Stimulated activated CD8-positive, alpha-beta memory T cell treated with anti-CD3 and anti-CD28 coated beads, Interleukin-2, amount 100 ng/mL, for 1 hour (primary cell): ENCODE measurements at places on chromosomes 7 and 10.

GRCh38 chr7:41294556-41295454, 408.1 kb downstream of the INHBA start:
- no peak for DNase-seq

GRCh38 chr7:92698237-92698841, 108.1 kb upstream of the FAM133B start:
- no peak for DNase-seq

- no peak for DNase-seq
These were observed 370.0 kb upstream of the GHITM start for GRCh38 chr10:83769281-83769820.

- DNase-seq: no peak
These were observed 7.3 kb downstream of the SFRP5 start for GRCh38 chr10:97764519-97764931.

DNA sequence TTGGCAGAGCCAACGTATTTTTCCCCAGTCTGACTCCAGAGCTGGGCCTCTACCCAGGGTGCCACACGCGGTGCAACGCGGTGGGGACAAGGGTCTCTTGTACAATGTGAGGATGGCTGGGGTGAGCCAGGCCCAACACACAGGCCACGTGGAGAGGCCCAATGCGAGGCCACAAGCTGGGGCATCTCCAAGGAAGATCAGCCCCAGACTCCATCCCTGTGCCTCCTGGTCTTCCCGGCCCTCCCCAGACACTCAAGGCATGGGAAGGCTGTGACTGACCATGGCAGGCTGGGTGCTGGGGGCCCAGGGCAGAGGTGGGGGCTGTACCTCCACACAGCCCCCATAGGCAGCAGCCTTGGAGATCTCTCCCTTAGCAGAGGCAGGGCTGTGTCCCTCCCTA, 135.3 kb upstream of the FAM20C start:
- no peak for DNase-seq

GRCh38 chr7:55060636-55061022, 41.8 kb downstream of the EGFR start:
- no peak for DNase-seq

DNA sequence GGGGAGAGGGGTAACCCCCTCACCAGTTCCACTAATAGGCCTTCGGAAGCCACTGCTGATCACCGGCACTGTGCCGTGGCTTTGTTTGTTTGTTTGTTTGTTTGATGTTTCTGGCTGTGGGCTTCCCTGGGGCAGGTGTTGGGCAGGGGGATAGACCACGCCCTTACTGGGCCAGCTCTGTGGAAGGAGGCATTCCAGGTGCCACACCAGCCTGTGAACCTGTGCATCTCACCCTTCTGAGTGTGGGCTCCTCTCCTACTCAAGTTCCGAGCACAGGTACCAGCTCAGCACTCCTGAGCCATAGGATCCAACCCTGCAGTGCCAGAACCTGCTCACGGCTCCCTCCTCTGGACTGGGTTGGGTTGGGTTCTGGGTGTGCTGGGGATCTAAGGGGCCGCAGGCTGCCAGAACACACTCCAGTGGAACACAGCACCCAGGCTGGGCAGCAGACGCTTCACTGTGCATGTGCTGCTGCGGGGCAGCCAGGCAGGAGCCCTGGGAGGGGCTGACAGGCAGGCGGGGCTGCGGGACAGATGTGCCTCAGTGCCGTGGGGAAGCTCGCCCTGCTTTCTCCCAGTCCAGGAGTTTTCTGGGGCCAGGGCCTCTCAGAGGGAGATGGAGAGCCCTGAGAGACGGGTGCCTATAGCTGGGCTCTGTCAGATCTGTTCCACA, 1053.9 kb downstream of the CNTNAP2 start:
- no peak for DNase-seq

DNA sequence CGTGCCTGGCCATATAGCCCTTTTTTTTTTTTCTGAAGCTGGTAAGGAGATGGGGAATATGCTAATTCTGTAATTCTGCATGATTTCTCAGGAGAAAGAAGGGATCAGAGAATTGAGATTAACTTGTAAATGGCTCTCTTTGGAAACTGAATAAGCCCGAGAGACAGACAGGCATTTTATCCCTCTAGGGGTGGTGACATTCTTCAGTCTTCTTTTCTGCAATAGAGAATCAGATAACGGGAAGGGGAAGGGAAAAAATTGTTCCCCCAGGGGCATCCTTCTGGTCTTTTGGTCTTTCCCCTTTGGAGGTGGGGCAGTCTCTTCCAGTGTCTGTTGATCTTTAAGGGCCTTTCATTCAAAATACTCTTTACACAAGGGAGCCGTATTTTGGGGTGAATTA, 34.2 kb downstream of the HK1 start:
- no peak for DNase-seq

GRCh38 chr10:24223341-24223740, 14.4 kb downstream of the KIAA1217 start:
- DNase-seq: no peak

GRCh38 chr7:20991544-20991943, 204.9 kb upstream of the SP8 start:
- no peak for DNase-seq

DNA sequence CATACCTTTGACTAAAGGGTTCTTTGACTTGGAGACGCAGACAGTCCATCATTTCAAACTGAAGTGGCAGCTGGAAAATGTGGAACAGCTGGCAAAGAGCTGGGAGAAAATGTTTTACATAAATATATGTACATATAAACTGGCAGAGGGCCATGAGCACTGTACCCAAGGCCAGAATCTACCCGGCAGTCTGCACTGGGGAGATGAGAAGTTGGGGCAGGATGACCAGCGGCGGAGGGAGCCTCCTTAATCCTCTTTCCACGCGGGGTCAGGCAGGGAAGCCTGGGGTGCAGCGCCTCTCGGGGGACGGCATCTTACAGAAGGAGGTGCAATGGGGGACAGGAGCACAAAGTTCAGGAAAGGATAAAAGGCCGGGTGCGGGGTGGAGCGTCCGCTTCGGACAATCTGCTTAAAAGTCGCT, 1.3 kb downstream of the GLI3 start:
- no peak for DNase-seq
